Stimulated activated CD8-positive, alpha-beta memory T cell treated with anti-CD3 and anti-CD28 coated beads, Interleukin-2, amount 100 ng/mL, for 1 hour (primary cell): ENCODE measurements at places on chromosomes 4 and X.

DNA sequence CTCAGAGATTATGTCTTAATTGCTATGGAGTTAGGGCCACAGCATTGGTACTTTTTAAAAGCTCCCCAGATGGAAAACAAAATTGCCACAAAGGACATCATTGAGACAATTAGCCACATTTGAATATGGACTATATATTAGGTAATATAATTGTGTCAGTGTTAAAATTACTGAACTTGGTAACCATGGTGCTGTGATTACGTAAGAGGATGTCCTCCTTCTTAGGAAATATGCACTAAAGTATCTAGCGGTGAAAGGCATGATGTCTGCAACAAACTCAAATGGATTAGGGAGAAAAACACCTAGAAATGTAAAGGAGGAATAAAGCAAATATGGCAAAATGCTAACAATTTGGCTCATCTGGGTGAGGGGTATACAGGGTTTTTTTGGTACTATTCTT lies 89.9 kb upstream of the PAK3 start:
- DNase-seq: no peak

DNA sequence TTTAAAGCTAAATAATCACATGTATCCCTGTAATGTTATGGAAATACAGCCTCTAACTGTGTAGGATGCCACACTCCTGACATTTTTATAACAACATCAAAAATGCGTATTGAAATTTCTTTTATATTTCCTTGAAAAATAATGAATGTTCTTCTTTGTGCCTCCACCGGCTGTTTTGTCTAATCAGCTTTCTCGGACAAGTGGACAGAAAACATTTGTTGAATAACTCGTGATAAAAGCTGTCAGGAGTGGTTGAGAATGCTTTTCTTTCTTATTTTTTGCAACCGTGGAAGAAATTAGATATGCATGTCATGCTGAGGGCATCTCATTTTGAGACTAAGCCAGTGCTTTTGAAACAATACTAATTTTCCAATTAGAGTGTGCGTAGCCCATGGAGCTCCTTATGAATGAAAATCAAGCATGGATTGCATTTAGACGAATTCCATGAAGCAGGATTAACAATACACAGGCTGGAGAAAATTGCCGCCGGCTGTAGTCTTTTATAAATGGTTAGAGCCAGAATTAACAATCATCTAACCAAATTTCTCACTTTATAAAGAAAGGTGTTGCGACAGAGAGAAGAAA lies 614.5 kb upstream of the LCORL start:
- no peak for DNase-seq

- no peak for DNase-seq
These were observed 50.6 kb upstream of the ACSL4 start for GRCh38 chrX:109783701-109784079.

DNA sequence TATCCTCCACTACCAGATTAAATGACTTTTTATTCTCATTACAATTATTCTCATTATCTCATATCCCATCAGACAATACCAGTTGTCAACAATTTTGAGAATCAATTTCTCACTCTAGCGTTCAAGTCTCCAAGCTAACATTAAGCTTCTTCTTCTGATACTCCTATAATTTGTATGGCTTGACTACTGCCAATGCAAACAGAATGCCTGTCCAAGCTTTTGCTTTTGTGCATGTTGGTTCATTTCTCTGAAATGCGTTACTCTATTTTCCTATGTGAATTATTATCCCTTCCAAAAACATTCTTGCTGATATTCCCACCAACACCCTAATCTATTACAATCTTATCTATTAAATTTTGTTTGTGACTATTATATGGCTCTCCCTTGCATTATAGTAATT lies 1602.3 kb downstream of the C4orf33 start:
- DNase-seq: no peak

- no peak for DNase-seq
These were observed 11.6 kb downstream of the VEGFC start for GRCh38 chr4:176780995-176781738.

- no peak for DNase-seq
These were observed 227.9 kb upstream of the ANKRD50 start for GRCh38 chr4:124940387-124940786.

- DNase-seq: no peak
These were observed 33.2 kb upstream of the EDA2R start for GRCh38 chrX:66672106-66672505.

DNA sequence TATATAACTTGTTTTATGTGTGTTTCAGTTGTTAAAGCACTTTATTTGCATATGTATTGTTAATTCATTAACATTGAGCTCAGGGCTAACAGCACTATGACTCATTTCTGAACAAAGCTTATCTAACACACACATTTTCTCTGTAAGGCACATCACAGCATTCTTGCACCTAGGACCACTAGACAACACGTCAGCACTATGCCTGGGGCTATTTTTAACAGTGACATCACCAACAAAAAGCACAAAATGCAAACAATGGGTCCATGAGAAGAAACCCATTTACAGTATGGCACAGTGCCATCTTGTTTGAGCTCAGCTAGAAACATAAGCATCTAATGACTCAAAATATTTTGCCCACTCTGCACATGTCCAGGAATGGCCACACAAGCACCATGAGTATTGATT lies 124.4 kb downstream of the RELL1 start:
- DNase-seq: no peak

DNA sequence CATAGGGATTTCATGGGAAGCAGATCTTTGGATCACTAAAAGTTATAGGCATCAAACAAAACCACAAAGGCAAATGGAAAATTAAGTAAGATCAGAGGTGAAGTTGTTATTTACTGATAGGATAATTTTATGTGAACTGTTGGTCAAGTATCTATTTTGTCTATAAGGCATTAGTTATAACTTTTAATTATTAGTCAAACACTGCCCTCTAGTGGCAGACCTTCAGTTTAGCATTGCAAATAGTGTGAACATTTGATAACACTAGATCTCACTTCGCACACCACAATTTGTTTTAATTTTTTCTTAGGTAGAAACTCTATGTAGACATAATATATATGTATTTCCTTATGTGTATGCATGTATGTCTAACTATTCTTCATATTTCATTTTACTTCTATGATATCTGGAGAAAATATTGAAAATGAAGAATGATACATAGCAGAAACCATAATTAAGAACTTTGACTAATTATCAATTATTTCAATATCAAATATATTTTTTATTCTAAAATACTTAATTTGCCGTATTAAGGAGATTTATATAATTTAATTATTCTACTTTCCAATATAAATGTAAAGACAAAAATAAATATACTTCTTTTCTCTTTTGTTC lies 214.5 kb upstream of the TACR3 start:
- no peak for DNase-seq

GRCh38 chrX:13571136-13571535 lies 1.7 kb downstream of the EGFL6 start:
- no peak for DNase-seq

- DNase-seq: no peak
These were observed 1774.8 kb downstream of the ARAP2 start for GRCh38 chr4:34469516-34469915.

DNA sequence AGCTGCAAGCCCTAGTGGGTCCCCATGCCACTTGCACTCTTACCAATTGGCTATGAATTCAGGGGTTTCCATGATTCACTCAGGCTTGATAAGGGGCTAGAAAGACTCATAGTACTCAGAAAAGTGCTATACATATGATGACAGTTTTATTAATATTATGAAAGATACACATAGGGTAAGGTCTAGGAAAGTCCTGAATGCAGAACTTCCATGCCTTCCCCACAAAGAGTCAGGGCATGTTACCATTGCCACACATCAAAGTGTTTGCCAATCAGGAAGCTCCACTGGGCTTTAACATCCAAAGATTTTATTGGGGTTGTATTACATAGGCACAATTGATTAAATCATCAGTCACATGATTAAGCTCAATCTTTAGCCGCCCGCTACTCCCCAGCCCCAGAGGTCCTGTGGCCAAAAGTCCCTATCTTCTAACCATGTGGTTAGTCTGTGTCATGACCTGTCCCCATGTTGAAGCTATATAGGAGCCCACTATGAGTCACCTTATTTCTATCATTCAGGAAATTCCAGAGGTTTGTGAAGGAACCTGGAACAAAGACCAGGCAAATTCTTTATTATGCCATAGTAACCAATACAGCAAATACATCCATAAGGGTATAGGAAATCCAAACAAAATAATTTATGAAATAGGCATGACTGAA lies 635.6 kb downstream of the STPG2 start:
- DNase-seq: no peak

DNA sequence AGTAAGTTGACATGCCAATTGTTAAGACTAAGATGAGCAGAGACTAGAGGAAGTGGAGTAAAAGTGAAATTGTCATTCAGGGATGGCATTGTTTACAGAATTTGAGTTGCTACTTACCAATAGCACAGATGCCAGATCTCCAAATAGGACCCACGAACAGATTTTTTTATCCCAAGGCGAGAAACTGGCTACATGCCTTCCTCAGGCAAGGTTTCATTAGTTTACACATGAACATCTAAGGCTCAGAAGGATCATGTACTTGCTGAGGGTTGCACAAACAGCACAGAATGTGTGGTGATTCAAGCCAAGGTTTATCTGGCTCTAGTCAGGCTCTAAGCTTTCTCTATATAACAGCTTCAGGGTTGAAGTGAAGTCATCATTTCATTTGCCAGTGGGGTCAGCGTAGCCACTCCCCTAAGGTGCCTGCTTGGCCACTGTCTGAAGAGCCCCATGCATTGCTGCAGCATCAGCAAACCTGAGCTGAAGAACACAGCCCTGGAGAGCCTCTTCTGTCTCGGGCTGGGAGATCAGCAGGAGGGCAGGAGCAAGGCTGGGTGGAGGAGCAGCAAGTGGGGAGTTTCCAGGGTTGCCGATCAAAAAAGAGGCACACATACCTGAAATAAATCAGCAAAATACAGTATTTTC lies 193.0 kb upstream of the LCORL start:
- DNase-seq: no peak

DNA sequence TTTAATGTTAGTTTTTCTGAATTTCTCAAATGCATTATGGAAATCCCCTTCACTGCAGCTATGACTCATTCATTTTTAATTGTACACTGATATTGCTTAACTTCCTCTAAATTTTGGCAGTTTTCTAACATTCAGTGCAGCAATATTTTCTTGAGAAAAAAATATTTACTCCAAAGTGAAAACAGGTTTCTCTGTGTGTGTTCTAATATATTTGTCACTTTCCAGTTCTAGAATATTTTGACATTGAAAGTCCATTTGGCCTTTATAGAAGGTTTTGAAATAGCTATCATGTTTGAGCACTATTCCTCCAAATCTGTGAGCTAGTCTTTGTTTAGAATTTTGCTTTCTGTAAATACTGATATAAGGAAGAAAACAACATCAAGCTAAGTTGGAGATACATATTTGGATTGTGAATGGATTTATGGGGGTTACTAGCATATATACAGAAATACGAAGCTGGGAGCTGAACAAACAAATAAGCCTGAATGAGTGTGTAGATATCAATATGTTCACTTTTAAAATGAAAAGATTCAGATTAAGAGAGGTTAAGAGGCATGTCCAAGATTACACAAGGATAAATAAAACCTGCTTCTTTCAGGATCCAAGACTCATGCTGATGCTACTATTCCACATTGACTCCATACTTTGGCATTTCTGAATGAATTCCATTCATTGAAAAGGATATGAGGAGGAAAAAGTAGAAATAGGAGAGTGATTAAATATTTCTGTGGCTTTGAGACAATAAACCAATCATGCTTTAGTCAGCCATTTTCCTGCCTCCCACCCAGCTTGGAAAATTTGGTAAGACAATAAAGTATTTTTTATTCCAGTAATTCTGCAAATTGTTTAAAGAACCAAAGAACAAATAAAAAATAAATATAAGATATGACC lies 57.3 kb upstream of the SLIT2 start:
- DNase-seq: no peak

DNA sequence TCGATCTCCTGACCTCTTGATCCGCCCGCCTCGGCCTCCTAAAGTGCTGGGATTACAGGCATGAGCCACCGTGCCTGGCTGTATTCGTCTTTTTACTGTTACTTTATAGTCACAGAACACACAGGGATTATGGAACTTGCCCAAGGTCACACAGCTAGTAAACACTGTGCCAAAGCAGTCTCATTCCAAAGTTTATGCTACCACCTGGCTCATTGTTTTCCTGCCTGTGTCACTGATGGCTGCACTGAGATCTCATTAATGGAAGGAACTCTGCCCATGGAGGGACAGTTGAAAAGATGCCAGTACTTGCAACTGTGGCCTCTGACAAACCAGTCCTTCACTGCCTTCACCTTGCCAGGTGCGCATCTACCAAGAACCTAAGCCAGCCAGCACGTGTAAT lies 517.7 kb downstream of the BCOR start:
- no peak for DNase-seq

- no peak for DNase-seq
These were observed 35.4 kb upstream of the SPON2 start for GRCh38 chr4:1207603-1208265.

- DNase-seq: no peak
These were observed 22.2 kb downstream of the GUCY1A1 start for GRCh38 chr4:155688860-155689259.

- DNase-seq: no peak
These were observed 7.6 kb downstream of the TIGD4 start for GRCh38 chr4:152771741-152772533.

DNA sequence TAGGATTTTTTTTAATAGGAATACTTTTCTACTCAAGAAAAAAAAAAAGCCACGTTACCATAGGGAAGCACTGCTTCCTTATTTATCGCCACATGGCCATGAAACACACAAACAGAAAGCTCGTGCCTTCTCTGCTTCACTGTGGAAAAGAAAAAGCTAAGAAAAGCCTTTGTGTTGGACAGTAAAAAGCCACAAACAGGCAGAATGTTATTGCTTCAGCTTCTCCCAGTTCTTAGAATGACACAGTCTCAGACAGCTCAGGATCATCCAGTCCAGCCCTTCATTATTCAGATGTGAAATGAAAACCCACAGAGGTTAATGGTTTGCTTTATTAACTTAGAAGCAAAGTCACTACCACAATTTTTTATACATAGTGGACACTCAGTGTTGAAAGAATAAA lies 181.6 kb upstream of the NOCT start:
- no peak for DNase-seq

GRCh38 chr4:152508386-152508785 lies 27.5 kb downstream of the FBXW7 start:
- no peak for DNase-seq

- no peak for DNase-seq
These were observed 10.7 kb downstream of the PPARGC1A start for GRCh38 chr4:23878912-23879732.

- no peak for DNase-seq
These were observed 22.9 kb downstream of the ELF2 start for GRCh38 chr4:139154134-139154421.
